Fibroblast of skin of abdomen (primary cell): ENCODE measurements at places on chromosomes 6 and 20.

DNA sequence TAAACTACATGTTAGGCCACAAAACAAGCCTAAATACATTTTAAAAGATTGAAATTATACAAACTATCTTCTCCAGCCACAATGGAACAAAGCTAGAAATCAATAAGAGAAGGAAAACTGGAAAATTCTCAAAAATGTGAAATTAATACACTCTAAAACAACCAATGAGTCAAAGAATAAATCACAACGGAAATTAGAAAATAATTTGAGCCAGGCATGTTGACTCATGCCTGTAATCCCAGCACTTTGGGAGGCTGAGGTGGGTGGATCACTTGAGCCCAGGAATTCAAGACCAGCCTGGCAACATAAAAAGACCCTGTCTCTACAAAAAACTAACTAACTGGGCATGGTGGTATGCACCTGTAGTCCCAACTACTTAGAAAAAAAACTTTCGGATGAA is 6.3 kb upstream of the WFDC13 start:
- DNase-seq: no peak

DNA sequence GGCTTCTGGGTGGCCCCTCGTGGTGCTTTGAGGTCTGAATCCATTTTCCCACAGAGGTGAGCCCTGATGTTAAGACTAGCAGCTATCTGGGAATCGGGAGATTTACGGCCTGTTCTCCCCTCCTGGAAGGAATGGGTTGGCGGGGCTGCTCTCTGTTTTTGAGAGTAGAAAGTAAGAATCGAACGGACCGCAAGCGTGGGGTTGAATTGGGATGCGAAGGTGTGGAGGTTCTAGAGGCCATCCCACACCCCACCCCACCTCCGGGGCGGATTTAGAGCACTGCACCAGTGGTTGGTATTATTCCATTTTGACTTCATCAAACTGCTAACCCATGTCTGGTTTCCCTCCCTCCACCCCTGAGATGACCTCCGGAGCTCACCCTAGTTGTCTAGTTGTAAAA is 11.5 kb downstream of the PYGB start:
- DNase-seq: no peak

DNA sequence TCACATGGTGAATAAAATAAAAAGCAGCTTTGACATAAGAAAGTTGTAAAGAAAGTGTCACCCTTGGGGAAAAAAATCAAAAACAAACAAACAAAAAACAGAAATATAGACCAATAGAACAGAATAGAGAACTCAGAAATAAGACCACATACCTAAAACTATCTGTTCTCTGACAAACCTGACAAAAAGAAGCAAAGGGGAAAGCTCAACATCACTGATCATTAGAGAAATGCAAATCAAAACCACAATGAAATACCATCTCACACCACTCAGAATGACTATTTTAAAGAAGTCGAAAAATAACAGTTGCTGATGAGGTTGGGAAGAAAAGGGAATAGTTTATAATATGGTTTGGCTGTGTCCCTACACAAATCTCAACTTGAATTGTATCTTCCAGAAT is 159.1 kb downstream of the TINAG start:
- no peak for DNase-seq

- DNase-seq: peak; percentile 47
Measured at GRCh38 chr20:45934046-45934585, 367 bp upstream of the PCIF1 start.

- no peak for DNase-seq
Measured at GRCh38 chr20:59258221-59258621, 42.2 kb upstream of the EDN3 start.

- peak; percentile 82 for DNase-seq
Measured at GRCh38 chr6:45555981-45556771, 178.4 kb upstream of the SUPT3H start.

DNA sequence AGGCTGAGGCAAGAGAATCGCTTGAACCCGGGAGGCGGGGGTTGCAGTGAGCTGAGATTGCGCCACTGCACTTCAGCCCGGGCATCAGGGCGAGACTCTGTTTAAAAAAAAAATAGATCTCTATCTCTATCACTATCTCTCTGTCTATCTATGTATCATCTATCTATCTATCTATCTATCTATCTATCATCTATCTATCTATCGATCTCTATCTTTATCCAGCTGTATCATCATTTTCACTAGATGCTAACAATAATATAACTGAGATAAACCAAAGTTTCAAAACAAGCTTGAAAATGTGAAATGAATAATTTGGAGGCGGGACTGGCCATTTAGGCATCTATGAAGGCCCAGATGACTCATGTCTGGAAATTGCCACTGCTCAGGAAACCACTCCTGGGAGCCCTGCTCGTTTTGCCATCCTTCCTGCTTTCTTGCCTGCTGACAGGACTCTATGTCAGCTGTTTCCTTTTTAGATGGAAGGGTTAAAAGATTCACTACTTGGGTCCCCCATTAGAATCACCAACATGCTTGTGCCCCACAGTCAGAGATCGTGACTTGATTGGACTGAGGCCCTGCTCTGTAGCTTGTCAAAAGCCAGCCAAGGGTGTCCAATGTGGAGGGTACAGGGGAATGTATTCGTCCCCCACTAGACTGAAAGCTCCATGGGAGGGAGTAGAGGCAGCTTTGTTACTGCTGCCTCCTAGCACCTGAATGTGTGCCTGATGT is 61.7 kb downstream of the UTRN start:
- peak; percentile 81 for DNase-seq

- no peak for DNase-seq
Measured at GRCh38 chr20:23084282-23084844, 1.8 kb downstream of the CD93 start.

DNA sequence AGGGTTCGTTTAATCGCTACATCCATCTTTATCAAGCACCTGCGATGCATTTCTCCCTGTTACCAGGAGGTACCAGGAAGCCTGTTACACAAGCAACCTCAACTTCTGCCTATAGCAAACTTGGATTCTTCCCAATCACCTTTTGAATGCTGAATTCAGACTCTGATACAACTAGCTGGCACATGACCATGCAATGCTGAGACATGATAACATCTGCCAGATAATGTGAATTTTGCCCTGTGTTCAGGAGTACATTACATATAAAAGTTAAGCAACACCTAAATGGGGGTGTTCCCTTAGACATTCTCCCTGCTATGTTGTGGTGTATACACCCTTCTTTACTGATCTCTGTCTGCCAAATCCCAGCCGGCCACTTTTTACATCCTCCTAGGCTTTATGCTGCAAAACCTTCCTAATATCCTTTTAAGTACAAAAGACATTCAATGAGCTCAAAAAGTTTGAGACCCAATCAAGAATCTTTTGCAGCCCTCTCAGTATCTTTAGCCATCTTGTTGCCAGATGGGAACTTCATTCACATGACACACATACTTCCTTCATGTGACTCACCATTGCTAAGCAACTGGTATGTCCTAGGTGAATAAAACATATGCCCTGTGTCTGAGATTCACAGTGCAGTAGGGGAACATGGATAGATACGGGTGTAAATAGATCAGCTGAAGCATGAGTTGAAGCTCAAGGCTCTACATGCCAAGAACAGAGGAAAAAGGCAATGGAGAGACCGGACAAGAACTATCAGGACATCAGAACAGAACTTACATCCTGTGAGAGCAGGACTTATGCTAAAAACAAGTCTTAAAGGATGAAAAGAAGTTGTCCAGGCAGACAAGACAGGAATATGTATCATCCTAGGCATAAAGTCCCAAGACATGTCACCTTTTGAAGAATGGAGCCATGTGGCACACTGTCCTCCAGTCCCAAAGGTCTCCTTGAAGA is 84.3 kb downstream of the ZHX3 start:
- peak; percentile 97 for DNase-seq
